Left lobe of liver (tissue), 2 donors: ENCODE measurements at places on chromosomes 7 and 10. TPM values are rescaled to one million over a fixed set of nuclear protein-coding genes. Genes with fewer than 3 reads are reported as not detected.
A peak's percentile ranks its signal among the peaks of the same experiment; 100 is the strongest.

The FASTK gene
- total RNA-seq, result 61.3 TPM

DNA sequence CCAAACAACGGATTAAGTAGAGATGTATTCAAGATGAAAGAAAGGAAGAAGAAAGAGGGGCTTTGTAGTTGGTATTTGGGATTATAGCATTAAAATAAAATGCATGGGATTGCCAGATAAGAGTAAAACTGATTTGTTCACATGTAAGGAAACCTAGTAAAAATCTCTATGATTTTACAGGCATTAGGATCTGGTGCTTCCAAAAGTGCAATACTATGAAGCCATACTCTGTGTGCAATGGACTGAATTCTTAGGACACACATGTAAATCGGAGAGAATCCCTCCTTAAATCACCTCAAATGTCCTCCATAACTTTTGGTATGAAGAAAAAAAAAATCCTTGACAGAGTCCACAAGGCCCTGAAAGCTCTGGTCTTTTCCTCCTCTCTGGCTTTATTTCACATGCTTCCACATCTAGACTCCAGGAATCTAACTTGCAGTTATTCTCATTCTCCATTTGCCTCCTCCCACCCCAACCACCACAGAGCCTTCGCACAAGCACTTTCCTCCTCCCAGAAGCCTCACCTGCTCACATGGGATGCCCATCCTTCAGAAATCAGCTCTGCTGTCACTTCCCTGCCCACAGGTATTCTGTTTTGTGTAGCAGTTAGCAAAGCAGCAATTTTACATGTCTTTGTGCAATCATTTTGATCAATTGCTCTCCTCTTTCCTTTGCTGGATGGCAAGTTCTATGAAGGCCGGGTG is 378.3 kb downstream of the KCNMA1 start:
- no peak for DNase-seq

- DNase-seq, result no peak
These were observed 631 bp downstream of the RTKN2 start for GRCh38 chr10:62268027-62268398.

GRCh38 chr7:138030679-138031351 is 28.9 kb upstream of the CREB3L2 start:
- DNase-seq, result no peak

GRCh38 chr7:157879391-157879790 is 542.6 kb downstream of the DNAJB6 start:
- DNase-seq, result no peak

GRCh38 chr7:142833174-142834048 is 21.5 kb upstream of the EPHB6 start:
- no peak for DNase-seq

DNA sequence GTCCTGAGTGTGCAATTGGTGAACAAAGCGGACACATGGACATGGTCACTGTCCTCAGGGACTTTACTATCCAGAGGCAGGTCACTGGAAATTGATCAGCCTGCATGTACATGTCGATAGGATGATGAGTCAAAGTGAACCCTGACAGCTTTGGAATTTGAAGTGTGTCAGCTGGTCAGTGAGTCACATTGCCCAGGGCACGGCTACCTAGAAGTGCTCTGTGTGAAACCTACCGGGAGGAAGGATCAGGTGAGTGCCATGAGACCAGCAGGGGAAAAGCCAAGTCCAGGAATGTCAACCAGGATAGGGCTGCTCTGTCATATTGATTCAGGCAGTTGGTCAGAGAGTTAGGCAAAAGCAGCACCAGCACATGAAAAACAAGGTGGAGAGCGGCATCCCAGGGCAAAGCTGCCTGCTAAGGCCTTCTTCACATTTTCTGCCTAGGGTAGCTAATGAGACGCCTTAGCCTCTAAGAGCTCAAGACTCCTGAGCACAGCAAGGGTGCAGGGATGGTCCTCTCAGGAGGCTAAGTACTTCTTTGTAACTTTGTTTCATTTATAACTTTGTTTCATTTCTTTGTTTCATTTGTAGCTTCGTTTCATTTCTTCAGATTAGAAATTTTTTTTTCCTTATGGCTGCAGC is 19.4 kb upstream of the PDCD4 start:
- DNase-seq, result peak; percentile 84

- peak; percentile 12 for DNase-seq
These were observed 107.8 kb downstream of the ARHGAP22 start for GRCh38 chr10:48496831-48497779.

DNA sequence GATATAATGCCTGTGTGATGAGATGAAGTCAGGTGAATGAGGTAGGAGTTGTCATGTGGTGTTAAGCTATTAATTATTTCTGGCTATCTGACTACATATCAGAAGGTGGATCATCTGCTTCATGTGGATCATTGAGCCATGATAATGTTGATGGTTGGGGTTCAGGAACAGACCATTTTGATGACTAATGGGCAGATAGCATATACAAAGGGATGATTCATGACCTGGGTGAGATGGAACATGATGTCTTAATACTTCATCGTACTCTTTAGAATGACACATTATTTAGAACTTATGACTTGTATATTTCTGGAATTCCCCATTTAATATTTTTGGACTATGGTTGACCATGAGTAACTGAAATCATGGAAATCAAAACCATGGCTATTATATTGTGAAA is 155.1 kb downstream of the OR13A1 start:
- no peak for DNase-seq

GRCh38 chr10:72764151-72764550 is 72.2 kb downstream of the MCU start:
- no peak for DNase-seq

DNA sequence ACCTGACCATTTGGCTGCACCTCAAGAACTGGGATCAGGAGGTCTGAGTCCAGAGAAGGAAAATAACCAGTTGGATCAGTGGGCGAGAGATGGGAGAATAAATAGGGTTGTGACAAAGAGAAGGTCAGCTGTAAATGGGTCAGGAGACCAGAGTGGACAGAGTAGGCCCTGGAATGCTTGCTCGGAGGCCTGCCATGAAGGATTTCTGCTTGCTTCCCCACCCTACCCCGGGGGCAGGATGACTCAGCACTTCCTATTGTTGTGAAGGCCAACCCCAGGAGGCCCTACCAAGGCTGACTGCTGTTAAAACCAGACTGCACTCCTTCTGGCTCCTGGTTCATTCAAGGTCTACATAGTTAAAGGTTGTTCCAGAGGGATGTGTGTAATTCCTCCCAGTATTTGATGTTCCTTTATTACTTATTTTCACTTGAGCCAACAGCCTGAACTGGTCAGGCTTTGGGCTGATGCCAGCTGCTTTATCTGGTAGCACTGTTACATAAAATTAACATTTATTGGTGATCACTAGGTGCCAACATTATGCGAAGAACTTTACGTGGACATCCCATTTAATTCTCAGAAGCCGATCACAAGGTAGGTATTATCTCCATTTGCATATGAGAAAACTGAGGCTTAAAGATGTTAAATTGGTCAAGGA is 27.3 kb upstream of the IFRD1 start:
- peak; percentile 55 for DNase-seq

- DNase-seq, result no peak
These were observed 37.1 kb downstream of the SVOPL start for GRCh38 chr7:138663725-138664710.
